Stimulated activated CD4-positive, alpha-beta T cell treated with anti-CD3 and anti-CD28 coated beads, Interleukin-1b, Interleukin-23, amount 100 ng/mL, for 1 hour (primary cell): ENCODE measurements at places on chromosomes 3 and 15.
A peak's percentile ranks its signal among the peaks of the same experiment; 100 is the strongest.

- no peak for DNase-seq
Measured at GRCh38 chr15:35289024-35289617, 204.0 kb upstream of the NANOGP8 start.

- no peak for DNase-seq
Measured at GRCh38 chr3:94928921-94929320, 866.1 kb downstream of the NSUN3 start.

GRCh38 chr3:48960841-48961413, 29.1 kb upstream of the P4HTM start:
- no peak for DNase-seq

GRCh38 chr3:147119989-147120388, 286.4 kb downstream of the ZIC4 start:
- DNase-seq, result no peak

DNA sequence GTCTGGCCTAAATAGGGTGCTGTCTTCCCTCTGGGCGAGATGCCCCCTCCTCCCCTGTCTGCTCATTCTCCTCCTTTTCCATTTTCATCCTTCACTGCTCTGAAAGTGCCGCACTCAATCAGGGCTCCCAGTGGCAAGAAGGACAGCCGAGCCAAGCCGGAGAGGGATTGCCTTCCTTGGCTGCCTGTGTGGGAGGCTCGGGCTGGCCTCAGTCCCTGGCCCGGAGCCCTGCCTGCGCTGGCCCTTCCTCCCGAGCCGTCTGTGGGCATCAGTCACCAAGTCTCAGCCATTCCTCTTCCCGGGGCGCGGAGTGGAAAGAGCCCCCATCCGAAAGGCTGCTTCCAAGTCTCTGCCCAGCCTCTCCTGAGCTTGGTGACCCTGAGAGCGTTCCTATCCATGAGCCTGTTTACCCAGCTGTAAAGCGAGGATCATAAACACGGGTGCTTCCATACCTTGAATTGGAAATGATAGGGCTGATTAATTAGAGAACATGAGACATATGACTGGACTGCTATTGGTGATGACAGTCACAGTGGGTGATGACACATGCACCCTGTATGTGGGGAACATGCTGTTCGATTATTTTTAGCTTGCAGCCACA, 59.1 kb upstream of the TLE3 start:
- DNase-seq, result no peak

DNA sequence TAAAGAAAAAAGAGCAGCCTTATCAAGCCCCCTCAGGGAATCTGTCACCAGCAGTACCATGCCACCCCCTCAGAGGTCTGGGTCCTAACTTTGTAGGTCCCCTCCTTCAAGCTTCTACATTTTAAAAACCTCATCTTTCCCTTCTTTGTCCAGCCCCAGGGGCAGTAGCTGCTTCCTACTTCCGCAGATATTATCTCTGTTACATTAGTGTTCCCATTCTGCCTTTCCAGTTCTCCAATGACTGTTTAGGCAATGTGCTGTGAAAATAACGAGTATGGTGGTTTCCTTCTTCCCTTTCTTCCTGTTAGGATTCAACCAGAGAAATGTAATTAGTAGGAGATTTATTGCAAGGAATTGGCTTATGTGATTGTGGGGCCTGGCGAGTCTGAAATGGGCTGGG, 126.1 kb upstream of the TNIK start:
- DNase-seq, result no peak

DNA sequence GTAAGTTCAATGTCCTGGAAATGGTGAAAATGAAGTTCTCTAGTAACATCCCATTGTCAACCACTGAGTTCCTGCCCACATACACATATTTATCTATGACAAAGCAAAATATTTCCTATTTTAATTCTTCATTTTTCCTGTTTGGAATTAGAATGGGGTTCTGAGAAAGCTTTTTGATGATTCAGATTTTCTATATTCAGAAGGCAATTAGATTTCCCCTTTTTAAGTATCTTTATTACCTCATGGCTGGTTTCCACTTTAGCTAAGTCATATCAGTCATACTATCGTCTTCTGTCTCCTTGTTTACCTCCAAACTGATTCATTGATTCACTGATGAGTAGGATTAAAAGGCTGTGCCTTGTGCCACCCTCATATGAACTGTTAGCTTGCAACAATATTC, 17.9 kb downstream of the ETFA start:
- DNase-seq, result no peak

DNA sequence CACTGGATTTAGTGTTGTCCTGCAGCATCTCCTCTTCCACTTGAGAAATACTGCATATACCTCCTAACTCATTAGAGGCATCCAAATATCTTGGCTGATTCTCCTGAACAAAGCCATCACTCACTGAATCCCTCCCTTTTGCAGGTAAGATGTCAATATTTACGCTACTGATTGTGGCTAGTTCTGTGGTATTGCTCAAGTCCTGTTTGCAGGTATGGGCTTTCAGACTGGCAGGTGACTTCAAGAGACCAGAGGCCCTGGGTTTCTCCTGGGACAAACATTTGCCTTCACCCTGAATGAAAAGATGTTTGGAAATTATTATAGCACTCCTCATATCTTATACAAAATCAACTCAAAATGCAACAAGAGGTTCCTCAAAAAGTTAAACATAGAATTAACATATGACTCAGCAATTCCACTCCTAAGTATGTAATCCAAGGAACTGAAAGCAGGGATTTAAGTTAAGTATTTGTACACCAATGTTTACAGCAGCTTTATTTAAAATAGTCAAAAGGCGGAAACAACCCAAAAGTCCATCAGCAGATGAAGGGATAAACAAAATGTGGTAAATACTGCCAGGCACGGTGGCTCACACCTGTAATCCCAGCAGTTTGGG, 18.6 kb downstream of the NEK4 start:
- no peak for DNase-seq

GRCh38 chr3:45034612-45035252, 8.6 kb downstream of the CLEC3B start:
- DNase-seq, result no peak

- DNase-seq, result no peak
Measured at GRCh38 chr3:55620351-55621025, 133.4 kb upstream of the WNT5A start.

DNA sequence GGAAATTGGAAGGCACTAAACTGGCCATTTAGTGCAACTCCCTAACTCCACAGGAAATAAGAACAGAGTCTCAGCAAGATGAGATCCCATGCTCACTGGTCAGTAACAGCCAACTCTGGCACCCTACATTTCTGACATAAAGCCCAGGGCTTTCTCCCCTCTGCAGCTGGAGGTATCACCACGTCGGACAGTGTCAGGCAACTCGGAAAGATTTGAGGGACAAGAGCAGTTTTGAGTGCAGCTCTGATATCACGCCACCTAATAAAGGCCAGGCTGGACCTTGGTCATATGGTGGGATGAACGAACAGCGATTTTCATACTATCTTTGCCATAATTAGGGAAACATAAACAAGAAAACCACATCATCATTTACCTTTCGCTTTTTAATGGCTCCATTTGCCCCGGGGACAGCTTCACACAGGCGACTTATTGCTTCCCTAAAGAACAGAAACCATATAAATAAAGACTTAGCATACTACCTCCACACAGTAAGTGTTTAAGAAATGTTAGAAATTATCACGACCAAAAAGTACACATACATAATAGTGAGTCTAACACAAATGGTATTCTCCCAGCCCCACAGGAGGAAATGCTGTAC, 12.5 kb downstream of the EID1 start:
- no peak for DNase-seq

GRCh38 chr3:159763011-159763601, 225.5 kb upstream of the IL12A start:
- DNase-seq, result no peak

GRCh38 chr15:74497584-74497983, 36.6 kb upstream of the UBL7 start:
- DNase-seq, result no peak

GRCh38 chr15:60154764-60155325, 150.7 kb downstream of the FOXB1 start:
- DNase-seq, result no peak

GRCh38 chr15:29055876-29056275, 170.1 kb downstream of the APBA2 start:
- no peak for DNase-seq

- DNase-seq, result no peak
Measured at GRCh38 chr3:135141160-135141559, 346.1 kb downstream of the EPHB1 start.

GRCh38 chr3:27844052-27844675, 122.0 kb upstream of the EOMES start:
- no peak for DNase-seq

DNA sequence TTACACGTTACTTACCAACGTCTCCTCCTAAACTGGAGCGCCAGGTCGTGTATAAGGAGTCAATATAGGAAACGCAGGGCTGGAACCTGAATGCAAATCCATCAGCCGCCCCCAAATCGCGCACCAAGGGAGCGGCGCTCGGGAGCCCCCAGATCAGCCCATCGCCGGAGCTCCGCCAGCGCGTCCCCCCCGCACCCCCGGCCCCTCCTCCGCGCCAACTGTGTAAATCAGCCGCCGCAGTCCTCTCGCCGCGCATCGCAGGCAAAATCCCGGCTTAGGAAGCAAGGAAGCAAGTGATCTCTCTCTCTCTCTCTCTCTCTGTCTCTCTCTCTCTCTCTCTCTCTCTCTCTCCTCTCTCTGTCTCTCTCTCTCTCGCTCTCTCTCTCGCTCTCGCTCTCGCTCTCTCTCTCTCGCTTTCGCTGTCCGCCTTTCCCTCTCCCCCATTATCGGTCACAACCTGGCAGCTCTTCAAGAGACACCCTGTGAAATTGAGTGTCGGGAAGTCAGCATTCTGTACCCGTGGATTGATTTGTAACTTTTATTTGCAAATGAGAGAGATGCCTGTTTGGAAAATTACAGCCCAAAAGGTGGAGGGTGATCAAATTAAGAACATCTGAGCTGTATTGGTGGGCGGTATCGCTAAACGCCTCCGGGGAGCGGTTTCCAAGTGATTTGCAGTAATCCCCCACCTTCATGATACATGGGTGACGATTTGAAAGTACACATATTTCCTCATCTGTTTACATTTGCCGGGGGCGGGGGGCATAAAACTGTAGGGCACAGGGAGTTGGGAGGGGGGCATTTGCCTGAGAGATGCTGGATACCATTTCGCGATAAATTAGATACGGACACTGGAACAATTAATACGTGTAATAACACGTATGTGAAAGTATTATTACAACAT, 645 bp upstream of the SLITRK3 start:
- DNase-seq, result no peak

- peak; percentile 74 for DNase-seq
Measured at GRCh38 chr3:16600780-16601536, 4.3 kb downstream of the DAZL start.

DNA sequence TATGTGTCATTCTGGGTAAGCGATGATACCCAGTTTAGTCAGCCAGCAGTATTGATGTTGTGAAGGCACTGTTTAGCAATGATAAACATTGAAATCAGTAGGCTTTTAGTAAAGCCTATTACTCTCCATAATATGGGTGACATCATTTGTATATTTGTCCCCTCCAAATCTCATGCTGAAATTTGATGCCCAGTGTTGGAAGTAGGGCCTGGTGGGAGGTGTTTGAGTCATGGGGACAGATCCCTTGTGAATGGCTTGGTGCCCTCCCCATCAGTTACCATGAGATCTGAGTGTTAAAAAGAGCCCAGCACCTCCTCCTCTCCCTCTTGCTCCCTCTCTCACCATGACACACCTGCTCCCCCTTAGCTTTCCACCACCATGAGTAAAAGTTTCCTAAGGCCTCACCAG, 31.4 kb upstream of the FAN1 start:
- no peak for DNase-seq

DNA sequence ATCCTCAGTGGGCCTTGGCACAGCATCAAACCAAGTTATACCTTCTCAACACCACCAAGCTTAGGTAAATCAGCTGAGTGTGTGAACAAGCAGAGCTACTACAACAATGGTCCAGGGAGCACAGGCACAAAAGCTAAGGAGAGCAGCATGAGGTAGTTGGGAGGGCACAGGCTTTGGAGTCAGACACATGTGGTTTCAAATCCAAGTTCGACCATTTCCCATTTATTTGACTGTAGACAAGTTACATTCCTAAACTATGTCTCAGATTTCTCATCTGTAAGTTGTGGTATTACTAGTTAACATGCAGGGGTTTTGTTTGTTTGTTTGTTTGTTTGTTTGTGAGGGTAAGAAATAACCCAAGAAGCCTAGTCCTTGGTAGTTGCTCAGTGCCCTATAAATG, 46.9 kb downstream of the MLH1 start:
- DNase-seq, result no peak

- DNase-seq, result no peak
Measured at GRCh38 chr3:50259432-50260026, 9.4 kb upstream of the SEMA3B start.

DNA sequence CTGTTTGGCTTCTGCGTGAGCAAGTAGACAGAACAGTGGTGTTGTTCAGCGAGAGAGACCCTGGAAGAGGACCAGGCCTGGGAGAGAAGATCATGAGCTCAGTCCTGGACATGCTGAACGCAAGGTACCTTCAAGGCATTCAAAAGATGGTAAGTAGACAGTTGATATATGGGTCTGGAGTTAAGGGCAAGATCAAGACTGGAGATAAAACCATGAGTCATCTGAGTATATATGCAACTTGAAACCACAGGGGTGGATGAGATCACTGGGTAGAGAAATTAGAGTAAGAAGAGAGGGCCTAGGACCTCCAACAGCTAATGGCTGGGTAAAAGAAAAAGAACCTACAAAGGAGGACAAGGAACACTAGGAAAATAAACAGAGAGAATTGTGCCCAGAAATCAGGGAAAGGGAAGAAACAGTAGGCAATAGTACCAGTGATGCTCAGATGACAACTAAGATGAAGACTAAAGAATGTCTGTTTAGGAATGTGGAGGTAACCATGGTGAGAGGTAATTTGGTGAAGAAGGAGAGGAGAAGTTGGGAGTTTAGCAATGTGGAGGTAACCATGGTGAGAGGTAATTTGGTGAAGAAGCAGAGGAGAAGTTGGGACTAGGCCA, 343.2 kb upstream of the ADAMTS9 start:
- DNase-seq, result no peak

DNA sequence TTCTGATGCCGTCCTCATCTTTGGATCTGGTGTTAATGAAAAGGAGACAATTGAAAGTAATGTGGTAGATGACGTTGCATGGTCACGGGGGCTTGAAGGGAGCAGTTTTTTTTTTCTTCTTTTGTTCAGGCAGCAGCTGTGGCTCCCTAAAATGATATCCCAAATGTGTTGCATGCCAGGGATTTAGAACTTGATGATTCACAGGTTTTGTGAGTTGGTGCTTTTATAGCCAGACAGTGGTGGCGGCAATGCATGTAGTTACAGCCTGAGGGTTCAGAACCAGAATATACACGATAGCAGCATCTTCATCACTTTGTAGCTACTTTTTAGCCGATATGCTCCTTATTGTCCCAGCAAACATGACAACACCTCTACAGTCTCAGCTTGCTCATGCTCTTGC, 133.4 kb downstream of the CHST2 start:
- no peak for DNase-seq

DNA sequence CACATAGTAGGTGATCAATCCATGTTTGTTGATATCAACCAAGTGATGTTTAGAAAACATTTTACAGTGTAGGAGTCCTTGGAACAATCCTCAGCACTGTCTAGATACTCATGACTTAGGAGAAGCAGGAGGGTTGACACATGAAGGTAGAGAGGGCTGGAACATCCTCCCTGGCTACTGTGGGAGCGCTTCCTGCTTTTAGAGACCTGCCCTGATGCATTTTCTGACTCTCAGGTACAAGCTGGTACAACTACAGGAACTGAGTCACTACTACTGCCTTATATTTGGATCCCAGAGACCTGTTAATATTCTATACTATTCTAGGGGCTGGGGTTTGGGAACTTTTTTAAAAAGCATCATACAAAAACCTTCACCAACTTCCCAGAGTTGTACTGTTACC, 20.1 kb downstream of the GPR156 start:
- no peak for DNase-seq
